ENCODE measurements at places on chromosomes 12 and 14. TPM values are rescaled to one million over a fixed set of nuclear protein-coding genes. Genes with fewer than 3 reads are reported as not detected.

DNA sequence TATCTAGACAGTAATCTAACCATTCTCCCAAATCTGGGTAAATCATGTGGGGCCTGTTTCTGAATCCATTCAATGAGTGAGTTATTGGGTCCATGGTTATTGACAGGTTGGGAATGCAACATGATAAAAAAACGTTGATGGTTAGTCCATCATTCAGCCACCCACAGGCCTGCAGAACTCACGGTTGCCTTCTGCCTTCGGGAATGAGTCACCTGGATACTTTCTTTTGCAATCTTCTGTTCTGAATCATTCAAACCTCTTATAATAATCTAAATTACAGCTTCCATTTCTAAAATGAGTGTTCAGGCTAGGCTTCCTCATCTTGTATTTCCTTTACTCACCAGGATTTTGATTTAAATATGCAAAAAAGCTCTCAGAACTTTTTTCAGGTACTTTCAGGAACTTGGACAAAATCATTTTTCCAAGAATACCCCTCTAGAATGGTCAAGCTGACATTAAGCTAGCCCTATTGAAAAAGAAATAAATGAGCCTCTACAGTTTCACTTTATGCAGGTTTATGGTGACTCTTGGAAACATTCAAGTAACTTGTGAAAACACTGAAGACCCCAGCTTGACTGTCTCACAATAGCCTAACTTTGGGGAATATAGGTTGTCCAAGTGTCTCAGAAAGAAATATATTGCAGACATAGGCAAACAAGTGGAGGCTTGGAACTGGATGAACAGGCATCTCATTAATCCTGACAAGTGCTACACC is 94.4 kb downstream of the KCNK10 start:
- no peaks in the 10 kb centered on the region for H3K4me1 ChIP-seq
- no peaks in the 10 kb centered on the region for H3K27me3 ChIP-seq
- H3K36me3 ChIP-seq = no peaks in the 10 kb centered on the region
- H3K27ac ChIP-seq = no peak overlapping the region

DNA sequence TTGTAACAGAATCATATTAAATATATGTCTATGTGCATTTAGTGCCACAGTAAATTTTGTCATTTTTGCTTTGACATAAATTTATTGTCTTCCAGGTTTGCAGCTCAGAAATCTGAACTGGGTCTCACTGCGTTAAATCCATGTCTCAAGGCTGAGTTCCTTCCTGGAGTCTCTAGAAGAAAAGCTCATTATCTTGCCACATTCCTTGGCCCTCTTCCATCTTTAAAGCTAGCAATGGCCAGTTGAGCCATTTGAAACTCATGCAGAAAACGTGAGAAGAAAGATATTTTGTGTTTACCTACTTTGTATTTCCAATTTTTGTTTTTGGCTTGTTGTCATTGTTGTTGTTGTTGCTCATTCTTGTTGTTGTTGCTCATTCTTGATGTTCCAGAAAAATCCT is 10.7 kb downstream of the PRH1 start:
- DNase-seq = no peak
- peaks cover 27% of the 10 kb centered on the region for H3K36me3 ChIP-seq
- H3K27ac ChIP-seq = no peak overlapping the region
- no peak overlapping the region for H3K4me3 ChIP-seq
- H3K4me1 ChIP-seq = no peaks in the 10 kb centered on the region

DNA sequence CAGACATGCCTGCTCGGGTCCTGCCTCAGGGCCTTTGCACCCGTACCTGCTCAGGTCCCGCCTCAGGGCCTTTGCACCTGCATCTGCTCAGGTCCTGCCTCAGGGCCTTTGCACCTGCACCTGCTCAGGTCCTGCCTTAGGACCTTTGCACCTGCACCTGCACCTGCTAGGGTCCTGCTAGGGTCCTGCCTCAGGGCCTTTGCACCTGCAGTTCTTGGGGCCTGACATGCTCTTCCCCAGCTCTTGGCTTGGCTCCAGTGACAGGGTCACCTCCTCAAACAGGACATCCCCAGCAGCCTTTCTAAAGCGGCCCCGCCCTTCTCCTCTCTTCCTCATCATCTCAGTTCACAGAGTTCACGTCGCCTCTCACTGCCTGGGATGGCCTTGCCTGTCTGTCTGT is 54.9 kb upstream of the NCOR2 start:
- H3K36me3 ChIP-seq = no peaks in the 10 kb centered on the region
- no peak overlapping the region for H3K27ac ChIP-seq
- no peak for DNase-seq
- no peak overlapping the region for H3K4me3 ChIP-seq

DNA sequence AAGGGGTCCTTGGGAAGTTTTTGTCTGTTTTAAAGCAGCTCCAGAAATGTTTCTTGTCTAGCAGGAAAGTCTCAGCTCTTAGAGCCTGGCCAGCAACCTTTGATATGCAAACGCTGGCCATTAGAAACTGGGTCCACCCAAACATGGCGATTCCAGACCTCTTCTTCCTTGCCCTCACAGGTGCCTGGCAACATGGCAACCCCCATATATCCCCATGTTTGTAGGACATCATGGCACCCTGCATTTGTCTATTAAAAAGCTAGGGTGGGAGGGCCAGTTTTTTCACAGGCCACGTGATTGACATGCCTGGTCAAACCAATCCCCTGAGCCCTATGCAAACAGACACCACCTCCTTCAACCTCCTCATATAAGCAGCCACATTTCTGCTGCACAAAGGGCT is 848.7 kb upstream of the FOXG1 start:
- no peaks in the 10 kb centered on the region for H3K27me3 ChIP-seq
- DNase-seq = no peak
- H3K4me1 ChIP-seq = no peaks in the 10 kb centered on the region
- no peak overlapping the region for H3K4me3 ChIP-seq
- H3K36me3 ChIP-seq = no peaks in the 10 kb centered on the region

DNA sequence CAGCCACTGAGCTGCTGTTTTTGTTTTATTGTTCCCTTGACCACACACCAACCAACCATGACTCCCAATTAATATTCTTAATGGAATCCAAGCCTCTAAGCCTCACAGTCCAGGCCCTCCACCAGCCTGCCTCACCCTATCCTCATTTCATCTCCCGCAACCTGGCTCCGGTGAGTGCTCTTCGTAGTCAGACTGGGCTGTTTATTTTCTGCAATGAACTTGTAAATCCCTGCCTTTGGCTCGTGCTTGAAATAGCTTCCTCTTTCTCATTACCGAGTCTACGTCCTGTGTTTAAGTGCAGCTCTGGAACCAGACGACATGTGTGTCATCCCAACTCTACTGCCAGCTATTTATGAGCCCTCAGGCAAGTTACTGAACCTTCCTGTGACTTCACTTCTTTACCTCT is 12.4 kb upstream of the ETFBKMT start:
- no peak overlapping the region for H3K27ac ChIP-seq
- H3K4me1 ChIP-seq = peaks cover 2% of the 10 kb centered on the region
- DNase-seq = no peak
- H3K36me3 ChIP-seq = no peaks in the 10 kb centered on the region
- H3K27me3 ChIP-seq = peaks cover 2% of the 10 kb centered on the region

- H3K27ac ChIP-seq = no peak overlapping the region
- peaks cover 14% of the 10 kb centered on the region for H3K27me3 ChIP-seq
- DNase-seq = no peak
- no peaks in the 10 kb centered on the region for H3K36me3 ChIP-seq
- no peaks in the 10 kb centered on the region for H3K4me1 ChIP-seq
- no peak overlapping the region for H3K4me3 ChIP-seq
These were observed 14.4 kb downstream of the ART4 start for GRCh38 chr12:14828892-14829291.

TAC3 gene
- not detected for total RNA-seq

ALG10 gene
- total RNA-seq = 21.4 TPM

Data from activated CD4-positive, alpha-beta T cell treated with anti-CD3 and anti-CD28 coated beads, Interleukin-2, amount 10 ng/mL, durations not matched to agents 7 days and 5 days (primary cell).